ENCODE measurements at places on chromosomes 16 and 17. TPM values are rescaled to one million over a fixed set of nuclear protein-coding genes. Genes with fewer than 3 reads are reported as not detected.

GRCh38 chr17:72024457-72024856 is 96.4 kb upstream of the SOX9 start:
- no peak overlapping the region for H3K4me3 ChIP-seq
- no peaks in the 10 kb centered on the region for H3K36me3 ChIP-seq
- H3K27ac ChIP-seq = no peak overlapping the region
- no peaks in the 10 kb centered on the region for H3K27me3 ChIP-seq
- no peak for DNase-seq

GRCh38 chr16:65118871-65119270 is 3.0 kb downstream of the CDH11 start:
- H3K4me3 ChIP-seq = no peak overlapping the region
- no peak overlapping the region for H3K27ac ChIP-seq
- peaks cover 28% of the 10 kb centered on the region for H3K4me1 ChIP-seq

NOD2 gene
- total RNA-seq = not detected

- no peak overlapping the region for H3K27ac ChIP-seq
- no peak for DNase-seq
- H3K36me3 ChIP-seq = no peaks in the 10 kb centered on the region
- H3K4me3 ChIP-seq = no peak overlapping the region
- no peaks in the 10 kb centered on the region for H3K27me3 ChIP-seq
- H3K4me1 ChIP-seq = peaks cover 9% of the 10 kb centered on the region
Observed at GRCh38 chr17:10773391-10773790, 30.5 kb downstream of the TMEM238L start.

DNA sequence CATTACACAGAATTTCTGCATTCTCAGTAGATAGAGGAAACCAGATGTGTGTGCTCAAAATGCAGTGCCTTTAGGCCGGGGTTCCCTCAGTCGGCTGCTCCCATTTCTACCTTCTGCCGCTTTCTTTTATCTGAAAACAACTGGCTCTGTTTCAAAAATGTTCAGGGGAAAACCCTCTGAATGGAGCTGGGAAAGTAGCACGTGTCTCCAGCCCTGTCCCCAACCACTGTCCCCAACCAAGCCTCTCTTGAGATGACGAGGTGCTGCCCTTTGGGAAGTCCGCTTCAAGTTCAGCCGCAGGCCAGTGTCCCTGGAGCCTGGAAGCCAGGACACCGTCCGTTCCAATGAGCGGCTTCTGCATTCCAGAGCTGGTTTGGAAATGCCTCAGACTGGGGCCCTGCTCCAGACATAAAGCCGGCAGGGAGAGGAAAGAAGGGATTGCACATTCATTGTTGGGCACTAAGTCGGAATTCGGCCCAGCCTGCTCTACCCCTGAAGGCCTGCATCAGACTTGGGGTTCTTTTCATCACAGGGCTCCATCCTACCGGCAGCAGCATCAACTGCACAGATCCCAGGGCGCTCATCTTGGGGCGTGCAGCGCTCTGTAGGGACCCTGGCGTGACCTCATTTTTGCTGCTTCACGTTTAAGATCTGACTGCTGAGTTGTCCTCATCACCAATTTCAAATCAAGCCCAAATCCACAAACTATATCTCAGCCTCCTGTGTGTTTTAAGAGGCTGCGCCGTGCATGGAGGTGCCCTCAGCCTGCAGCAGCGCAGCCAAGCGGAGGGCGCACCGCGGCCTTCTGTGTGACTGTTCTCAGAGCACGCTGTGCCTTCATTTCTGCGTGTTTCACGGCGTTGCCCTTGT is 111.3 kb downstream of the BANP start:
- no peak overlapping the region for H3K4me3 ChIP-seq
- H3K27me3 ChIP-seq = no peaks in the 10 kb centered on the region
- peak; percentile 84 for DNase-seq

Data from cardiac muscle cell (in vitro differentiated cells and primary cell).